ENCODE measurements at places on chromosomes 16 and 17.

- DNase-seq: no peak
Observed at GRCh38 chr17:38441429-38442061, 13.3 kb downstream of the ARHGAP23 start.

- DNase-seq: no peak
Observed at GRCh38 chr16:88839745-88840599, 16.8 kb downstream of the GALNS start.

DNA sequence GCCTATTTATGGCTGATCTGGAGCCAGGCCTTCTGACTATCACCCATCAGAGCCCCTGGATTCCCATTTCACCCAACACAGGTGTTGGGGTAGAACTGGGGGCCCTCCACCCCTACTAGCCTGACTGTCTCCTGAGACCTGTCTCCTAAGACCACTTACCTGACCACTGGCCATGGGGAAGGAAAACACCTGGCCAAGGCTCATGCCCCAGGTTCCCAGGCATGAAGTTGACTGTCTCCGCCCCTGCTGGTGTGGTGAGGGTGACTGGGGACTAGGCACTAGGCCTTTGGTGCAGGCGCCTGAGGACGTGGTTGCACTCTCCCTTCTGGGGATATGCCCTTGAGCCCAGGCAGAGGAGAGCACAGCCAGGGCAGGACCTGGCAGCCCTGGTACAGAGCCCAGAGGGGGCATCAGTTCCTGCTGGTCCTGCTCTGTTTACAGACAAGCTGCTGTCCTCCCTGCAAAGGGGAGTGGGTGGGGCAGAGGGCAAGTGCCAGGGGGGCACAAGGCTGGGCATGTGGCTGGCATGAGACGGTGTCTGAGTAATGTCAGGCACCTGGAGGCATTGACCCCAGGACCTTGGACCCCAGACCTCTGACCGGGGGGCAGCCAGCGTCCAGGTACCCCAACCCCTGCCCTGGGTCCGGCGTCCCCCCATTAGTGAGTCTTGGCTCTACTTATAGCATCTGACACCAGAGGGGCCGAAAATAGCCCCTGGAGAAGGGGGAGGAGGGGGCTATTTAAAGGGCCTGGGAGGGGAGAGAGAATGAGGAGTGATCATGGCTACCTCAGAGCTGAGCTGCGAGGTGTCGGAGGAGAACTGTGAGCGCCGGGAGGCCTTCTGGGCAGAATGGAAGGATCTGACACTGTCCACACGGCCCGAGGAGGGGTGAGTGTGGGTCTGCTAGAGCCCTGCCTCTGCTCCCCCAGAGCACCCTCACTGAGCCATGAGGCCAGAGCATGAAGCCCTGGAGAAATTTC lies at the start of gene TCAP:
TCAP (plus strand) TSS at position 769 of the 981 bp plus-strand sequence; CDS start at position 780, 11 bp downstream.
- no peak for DNase-seq

DNA sequence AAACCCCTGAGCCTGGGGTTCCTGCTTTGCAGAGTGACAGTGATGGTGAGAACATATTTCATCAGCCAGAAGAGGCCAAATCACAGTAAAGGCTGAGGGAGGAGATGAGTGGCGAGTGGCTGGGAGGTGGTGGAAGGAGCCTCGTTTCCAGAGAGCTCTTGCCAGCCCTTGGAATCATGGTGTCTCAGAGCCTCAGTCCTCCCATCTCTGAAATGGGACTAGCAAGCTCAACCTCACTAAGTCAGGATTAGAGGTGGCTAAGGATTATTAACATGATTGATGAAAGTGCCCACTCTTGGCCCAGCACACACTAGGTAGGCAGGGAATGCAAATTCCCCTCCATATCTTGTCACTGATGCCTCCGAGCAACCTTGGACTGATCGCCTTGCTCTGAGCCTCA lies 43.0 kb downstream of the IL4R start:
- DNase-seq: no peak

GRCh38 chr17:5121186-5121841 lies 5.5 kb downstream of the USP6 start:
- no peak for DNase-seq

GRCh38 chr16:86975445-86975844 lies 341.7 kb downstream of the C16orf95 start:
- no peak for DNase-seq

- DNase-seq: peak; percentile 86
Observed at GRCh38 chr16:15033309-15033707, 22.6 kb downstream of the NTAN1 start.

DNA sequence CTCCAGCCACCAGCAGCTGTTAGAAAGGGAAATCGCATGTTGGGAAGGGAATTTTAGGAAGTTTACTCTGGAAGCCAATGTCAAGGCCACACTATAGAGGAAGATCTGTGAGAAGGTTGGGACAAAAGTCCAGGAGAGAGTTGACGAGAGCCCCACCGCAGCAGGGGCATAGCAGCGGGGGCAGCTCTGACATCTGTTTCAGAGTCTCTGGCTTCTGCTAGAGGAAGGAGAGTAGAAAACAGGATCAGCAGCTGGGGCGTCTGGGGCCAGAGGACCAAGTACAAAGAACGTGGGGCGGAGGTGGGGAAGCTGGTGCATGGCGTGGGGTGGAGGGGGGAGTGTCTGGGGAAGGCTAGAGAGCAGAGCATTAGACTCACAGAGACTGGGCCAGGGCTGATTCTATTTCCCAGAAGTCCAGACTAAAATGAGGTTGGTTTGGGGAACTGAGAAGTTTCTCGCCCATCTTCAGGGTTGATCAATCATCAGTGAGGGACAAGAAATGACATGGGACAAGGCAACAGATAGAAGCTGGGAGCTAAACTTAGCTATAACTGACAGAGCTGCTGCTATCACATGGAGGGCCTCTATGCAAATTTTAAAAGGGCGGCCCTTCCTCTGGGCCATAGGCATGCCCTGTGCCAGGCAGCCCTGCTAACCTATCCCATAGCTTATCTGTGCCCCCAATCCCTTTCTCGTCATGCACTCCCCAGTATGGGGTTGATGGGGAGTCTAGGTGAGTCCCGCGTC lies 1.2 kb downstream of the RABEP2 start:
- DNase-seq: no peak

All from cardiac septum (tissue), 1 donor.